ENCODE measurements at places on chromosomes 1 and 21.

- no peak for DNase-seq
Measured at GRCh38 chr1:223634423-223634822, 31.1 kb downstream of the CAPN8 start.

GRCh38 chr21:33825419-33825818, 90.2 kb downstream of the ATP5PO start:
- no peak for DNase-seq

DNA sequence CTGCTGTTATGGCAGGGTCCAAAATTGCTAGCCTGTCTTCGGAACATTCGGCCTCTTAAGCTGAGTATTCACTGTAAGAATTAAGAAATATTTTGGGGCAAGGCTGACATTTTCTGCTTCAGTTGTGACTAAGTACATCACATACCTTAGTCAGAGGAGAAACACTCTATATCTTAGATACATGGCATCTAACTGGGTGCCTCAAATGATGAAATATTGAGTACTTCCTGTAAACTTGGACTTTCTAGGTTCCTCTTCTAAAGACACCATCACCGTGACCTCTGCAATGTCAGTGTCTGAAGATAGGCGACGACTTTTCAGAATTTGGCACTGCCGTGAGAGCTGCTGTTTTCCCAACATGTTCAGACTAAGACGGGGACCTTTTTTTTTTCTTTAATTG, 65.6 kb downstream of the PCBP3 start:
- no peak for DNase-seq

- DNase-seq: no peak
Measured at GRCh38 chr1:39882152-39882551, 1.2 kb downstream of the TRIT1 start.

- no peak for DNase-seq
Measured at GRCh38 chr1:197632651-197633050, 142.6 kb downstream of the DENND1B start.

- no peak for DNase-seq
Measured at GRCh38 chr1:13781907-13782633, 82.1 kb downstream of the PRDM2 start.

DNA sequence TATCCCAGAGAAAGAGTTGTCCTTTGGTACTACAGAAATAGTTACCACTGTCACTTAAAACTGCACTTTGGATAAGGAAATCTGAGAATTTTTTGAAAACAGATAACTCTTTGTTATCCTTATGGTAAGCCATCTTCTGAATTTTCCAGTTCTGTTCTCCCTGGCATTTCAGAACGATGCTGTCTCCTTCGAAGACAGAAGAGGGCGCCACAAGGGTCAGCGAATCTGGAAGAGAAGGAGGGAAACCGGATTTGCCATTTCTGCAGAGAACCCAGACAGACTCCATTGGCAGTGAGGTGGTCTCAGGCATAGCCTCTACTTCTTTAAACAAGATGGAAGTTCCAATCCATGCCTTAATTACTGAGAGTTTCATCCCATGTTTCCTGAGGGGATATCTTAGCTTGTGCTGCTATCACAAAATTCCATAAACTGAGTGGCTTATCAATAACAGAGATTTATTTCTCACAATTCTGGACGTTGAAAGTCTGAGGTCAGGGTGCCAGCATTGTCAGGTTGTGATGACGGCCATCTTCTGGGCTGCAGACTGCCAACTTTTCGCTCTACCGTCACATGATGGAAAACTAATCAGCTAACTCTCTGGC, 6.4 kb downstream of the FCRL2 start:
- DNase-seq: no peak

DNA sequence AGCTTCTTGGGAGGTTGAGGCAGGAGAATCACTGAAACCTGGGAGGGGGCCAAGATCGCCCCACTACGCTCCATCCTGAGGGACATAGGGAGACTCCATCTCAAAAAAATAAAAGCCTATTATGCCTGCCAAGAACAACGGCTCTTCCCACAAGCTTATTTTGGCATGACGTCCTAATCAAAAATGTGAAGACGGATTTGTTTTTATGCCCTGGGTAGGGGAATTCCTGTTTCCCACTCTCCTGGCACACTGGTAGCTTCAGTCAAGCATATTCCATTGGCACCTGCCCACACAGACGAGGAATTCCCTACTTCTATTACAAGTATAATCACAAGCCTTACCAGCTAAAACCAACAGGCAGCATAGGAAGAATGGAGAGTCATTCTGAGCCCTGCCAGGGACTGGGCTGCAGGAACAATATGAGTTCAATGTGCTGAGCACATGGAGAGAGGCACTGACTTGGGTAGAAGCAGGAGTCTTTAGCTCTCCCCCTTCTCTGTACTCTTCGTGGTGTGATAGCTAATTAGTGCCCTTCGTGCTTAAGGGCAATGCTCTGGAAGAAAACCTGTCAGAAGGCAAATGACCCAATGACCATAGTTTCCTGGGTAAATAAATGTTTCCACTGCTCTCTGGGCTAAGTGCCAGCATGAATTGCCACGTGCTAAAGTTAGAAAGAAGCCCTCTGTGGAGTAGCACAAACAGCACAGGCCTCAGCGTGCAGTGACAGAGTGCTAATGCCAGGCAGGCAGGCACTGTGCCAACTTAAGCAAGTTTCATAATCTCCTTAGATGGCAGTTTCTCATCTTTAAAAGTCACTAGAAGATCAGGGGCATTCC, 16.8 kb downstream of the TNFSF4 start:
- no peak for DNase-seq

DNA sequence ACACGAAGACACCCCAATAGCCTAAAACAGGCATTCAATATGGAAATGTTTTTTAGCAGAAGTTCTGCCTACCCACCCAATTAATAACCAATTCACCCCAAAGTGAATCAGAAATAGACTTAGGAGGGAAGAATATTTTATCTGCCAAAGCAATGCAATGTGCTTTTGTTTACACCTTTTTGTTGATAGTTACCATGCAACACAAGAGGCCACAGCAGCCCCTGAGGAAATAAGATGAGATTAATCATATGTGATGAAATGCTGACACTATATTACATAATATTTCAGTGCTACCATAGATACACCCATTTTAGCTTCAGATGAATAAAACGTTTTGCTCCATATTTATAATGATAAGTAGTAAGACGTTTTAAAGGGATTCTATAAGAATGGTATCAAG, 60.9 kb upstream of the RGS2 start:
- DNase-seq: no peak

DNA sequence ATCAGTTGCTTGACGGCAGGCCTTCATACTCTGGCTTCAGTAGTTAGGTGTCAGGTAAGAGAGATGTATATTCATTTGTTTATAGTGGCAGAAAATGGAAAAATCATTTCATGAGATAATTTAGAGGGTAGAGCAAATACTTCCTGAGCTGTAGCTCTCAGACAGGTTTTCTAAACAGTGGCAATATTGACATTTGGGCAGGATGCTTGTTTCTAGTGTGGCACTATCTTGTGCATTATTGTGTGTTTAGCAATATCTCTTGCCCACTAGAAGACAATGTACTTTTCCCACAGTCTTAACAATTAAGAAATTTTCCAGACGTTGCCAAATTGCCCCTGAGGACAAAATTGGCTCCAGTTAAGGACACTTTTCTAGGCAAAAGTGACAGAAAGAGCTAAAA, 1143.1 kb downstream of the PLA2G4A start:
- DNase-seq: no peak

GRCh38 chr1:244196571-244197285, 145.6 kb downstream of the ZBTB18 start:
- no peak for DNase-seq

DNA sequence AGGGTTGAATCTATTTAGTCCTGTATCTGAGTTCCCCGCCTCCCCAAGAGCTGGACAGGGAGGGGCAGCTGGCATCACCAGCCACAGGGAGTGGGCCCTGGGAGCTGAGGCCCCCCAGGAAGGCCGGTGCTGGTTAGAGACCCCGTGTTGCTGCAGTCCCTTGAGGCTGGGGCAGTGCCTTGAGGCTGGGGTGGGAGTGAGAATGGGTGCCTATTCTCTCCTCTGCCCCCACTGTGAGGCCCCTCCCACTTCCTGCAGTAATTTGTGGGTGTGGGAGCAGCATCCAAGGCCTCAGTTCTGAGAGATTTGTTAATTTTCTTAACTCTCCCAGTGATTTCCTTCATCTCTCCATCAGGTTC, 2.5 kb upstream of the TRAPPC3 start:
- DNase-seq: no peak
